Aortic smooth muscle cell (primary cell): ENCODE measurements at places on chromosomes 4 and X. TPM values are rescaled to one million over a fixed set of nuclear protein-coding genes. Genes with fewer than 3 reads are reported as not detected.

SRPX gene
- total RNA-seq = 65.0 and 70.6 TPM in 2 replicates

CLIC2 gene
- total RNA-seq = 1.9 and 2.4 TPM in 2 replicates

F9 gene
- not detected in 2 replicates for total RNA-seq

STOX2 gene
- total RNA-seq = 1.5 and 1.8 TPM in 2 replicates

RNF175 gene
- total RNA-seq = not detected in 2 replicates

CSAG1 gene
- total RNA-seq = not detected in 2 replicates

AREG gene
- not detected in 2 replicates for total RNA-seq

CXCL6 gene
- total RNA-seq = 0.26 and 0.56 TPM in 2 replicates

CTAG1B gene
- total RNA-seq = not detected in 2 replicates

CCSER1 gene
- under 0.01 and 0.13 TPM in 2 replicates for total RNA-seq

GUCY1A1 gene
- total RNA-seq = 12.4 and 13.5 TPM in 2 replicates

RADX gene
- total RNA-seq = 0.92 and 1.1 TPM in 2 replicates

HCFC1 gene
- total RNA-seq = 11.8 and 12.7 TPM in 2 replicates

AP1AR gene
- total RNA-seq = 13.7 and 14.4 TPM in 2 replicates

NDP gene
- total RNA-seq = 15.3 and 49.7 TPM in 2 replicates

BST1 gene
- total RNA-seq = 15.4 and 19.7 TPM in 2 replicates

CPZ gene
- total RNA-seq = 1.7 and 13.2 TPM in 2 replicates

TXLNG gene
- total RNA-seq = 5.2 and 5.8 TPM in 2 replicates

LPAR4 gene
- 0.53 and 0.75 TPM in 2 replicates for total RNA-seq

RHOXF1 gene
- total RNA-seq = not detected in 2 replicates

GAGE12H gene
- total RNA-seq = not detected in 2 replicates

ARFIP1 gene
- 40.3 and 41.1 TPM in 2 replicates for total RNA-seq

GC gene
- total RNA-seq = not detected in 2 replicates

PCYT1B gene
- total RNA-seq = 0.12 and 0.40 TPM in 2 replicates

TENM3 gene
- total RNA-seq = 0.13 and 0.19 TPM in 2 replicates

ARSH gene
- not detected in 2 replicates for total RNA-seq

ODAPH gene
- not detected in 2 replicates for total RNA-seq

LRRC66 gene
- 0.53 and 0.56 TPM in 2 replicates for total RNA-seq

DGKK gene
- total RNA-seq = not detected in 2 replicates

UBA1 gene
- total RNA-seq = 138 and 146 TPM in 2 replicates

PAGE4 gene
- not detected in 2 replicates for total RNA-seq

PPARGC1A gene
- 0.25 and 1.5 TPM in 2 replicates for total RNA-seq

CENPVL2 gene
- not detected in 2 replicates for total RNA-seq

CYP2U1 gene
- 9.0 and 10.2 TPM in 2 replicates for total RNA-seq

SLC6A14 gene
- total RNA-seq = not detected in 2 replicates

GPR119 gene
- not detected in 2 replicates for total RNA-seq

GPR82 gene
- total RNA-seq = not detected in 2 replicates
